ENCODE measurements at places on chromosomes 4 and X.

GRCh38 chr4:27888505-27888904 is 1027.9 kb downstream of the STIM2 start:
- DNase-seq: no peak

DNA sequence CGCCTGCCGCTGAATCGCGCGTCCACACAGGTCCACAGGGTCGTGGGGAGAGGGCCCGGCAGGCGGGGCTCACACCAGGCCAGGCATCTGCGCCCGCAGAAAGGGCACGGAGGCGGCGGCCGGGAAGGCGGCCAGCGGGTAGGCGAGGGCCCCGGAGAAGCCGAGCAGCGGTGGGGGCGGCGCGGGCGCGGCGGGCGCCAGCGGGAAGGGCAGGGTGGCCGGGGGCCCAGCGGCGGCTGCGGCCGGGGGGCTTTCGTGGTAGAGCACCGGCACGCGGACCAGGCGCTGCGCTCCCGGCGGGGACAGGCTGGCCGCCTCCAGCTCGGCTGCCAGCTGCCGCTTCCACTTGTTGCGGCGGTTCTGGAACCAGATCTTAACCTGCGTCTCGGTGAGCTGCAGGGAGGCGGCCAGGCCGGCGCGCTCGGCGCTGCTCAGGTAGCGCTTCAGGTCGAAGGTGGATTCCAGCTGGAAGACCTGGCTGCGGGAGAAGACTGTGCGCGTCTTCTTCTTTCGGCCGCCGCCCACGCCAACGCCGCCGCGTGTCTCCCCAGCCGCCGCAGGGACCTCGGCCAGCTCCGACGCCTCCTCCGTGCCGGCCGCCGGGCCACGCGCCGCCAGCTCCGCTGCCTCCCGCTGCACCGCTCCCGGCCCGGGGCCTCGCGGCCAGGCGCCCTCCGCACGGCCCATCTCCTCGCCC is 3.9 kb downstream of the HMX1 start:
- no peak for DNase-seq

DNA sequence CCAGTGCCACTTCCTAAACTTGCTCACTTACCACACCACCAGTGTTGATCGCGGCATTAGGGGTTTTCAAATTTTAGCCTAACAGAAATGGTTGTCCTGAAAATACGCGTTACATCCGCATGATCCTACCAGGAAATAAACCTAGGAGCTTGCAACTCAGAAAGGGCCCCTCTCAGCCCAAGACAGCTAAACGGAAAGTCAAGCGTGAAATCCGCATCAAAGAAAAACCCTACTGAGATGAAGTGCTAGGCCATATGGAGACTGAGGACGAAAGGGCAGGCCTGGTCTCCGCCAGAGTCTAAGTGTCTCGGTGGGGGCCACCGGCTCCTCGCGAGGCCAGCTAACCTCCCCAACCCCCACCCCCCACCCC is 626 bp downstream of the YTHDC1 start:
- DNase-seq: no peak

GRCh38 chr4:39745920-39746319 is 48.0 kb downstream of the UBE2K start:
- DNase-seq: no peak

DNA sequence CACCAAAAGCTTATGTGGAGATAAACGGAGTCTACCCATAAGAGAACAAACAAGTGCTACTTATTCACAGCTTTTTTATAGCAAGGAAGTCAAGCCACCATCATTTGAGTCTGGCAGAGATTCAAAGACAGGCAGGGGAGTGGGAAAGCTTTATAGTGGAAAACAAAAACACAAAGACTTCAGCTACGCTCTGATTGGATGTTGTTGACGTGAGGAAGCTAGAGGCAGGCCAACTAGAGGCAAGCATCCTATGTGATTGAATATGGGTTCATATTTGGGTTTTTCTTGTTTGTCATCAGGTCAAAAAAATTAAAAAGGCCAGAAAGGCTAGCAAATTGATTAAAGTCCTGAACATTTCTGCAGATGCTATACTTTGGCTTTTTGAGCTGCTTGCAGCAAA is 719 bp upstream of the TCEAL4 start:
- no peak for DNase-seq

DNA sequence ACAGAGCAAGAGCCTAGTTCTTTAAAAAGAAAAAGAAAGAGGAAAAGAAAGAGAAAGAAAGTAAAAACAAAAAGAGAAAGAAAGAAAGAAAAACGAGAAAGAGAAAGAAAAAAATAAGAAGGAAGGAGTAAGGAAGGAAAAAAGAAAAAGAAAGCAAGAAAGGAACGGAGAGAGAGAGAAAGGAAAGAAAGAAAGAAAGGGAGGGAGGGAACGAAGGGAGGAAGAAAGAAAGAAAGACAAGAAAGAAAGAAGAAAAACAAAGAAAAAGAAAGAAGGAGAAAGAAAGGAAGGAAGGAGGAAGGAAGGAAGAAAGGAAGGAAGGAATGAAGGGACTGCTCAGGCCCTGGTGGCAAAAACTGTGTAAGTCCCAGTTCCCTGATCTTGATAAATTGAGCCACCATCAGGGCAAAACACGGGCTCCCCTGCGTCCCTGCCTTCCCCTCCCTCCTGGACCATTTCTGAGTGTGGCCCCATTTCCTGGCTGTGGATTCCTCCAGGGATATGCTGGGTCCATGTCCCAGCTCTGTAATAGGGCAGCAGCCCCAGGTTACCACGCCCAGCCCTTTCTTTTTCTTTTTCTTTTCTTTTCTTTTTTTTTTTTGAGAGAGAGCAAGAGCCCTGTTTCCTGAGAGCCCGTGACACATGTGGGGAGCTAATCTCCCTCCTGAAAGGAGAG is 44.8 kb downstream of the SHOX start:
- no peak for DNase-seq
